ENCODE measurements at places on chromosomes 4 and X. TPM values are rescaled to one million over a fixed set of nuclear protein-coding genes. Genes with fewer than 3 reads are reported as not detected.
A peak's percentile ranks its signal among the peaks of the same experiment; 100 is the strongest.

DNA sequence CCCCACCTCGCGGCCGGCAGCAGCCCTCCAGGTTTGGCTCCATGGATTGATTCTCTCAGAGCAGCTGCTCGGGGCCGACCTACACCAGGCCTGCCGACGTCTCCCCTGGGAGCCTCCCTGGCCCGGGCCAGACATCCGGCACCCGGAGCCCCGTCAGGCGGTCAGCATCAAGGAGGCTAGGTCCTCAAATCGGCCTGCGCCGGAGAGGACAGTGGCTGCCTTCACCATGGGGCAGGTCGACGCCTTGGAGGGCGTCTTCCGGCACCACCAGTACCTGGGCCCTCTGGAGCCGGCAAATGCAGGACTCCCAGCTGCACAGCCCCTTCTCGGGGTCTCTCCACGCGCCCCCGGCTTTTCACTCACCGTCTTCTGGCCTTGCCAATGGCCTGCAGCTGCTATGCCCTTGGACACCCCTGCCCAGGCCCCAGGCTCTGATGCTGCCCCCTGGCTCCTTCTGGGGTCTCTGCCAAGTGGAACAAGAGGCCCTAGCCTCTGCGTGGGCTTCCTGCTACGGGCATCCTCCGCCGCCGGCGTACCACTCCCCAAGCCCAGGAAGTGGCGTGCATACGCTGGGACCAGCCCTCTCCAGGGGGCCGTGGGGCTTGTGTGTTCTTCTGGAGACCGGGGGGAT lies 341.8 kb downstream of the MAGEB5 start:
- DNase-seq: peak; percentile 88
- no peaks in the 10 kb centered on the region for H3K27me3 ChIP-seq
- no peak overlapping the region for H3K27ac ChIP-seq
- H3K36me3 ChIP-seq: no peaks in the 10 kb centered on the region

DNA sequence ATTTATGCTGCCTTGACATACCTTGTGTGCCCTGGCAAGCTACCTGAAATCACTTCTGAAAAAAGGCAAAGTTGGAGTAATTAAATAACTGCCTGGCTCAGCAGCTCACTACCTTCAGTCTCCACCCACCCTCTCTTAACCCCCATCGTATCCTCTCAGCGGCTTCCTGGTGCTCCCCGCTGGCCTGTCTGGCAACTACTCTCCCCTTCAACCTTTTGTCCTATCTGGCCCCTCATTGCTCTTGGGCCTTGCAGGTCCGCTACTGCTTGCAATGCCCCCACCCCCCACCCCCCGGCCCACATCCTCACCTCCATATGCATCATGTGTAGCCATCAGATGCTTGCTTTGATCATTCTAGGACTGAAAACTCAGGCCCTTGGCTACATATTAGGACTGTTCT lies 34.5 kb downstream of the PRPS1 start:
- DNase-seq: no peak
- H3K4me3 ChIP-seq: no peak overlapping the region
- H3K36me3 ChIP-seq: no peaks in the 10 kb centered on the region

DNA sequence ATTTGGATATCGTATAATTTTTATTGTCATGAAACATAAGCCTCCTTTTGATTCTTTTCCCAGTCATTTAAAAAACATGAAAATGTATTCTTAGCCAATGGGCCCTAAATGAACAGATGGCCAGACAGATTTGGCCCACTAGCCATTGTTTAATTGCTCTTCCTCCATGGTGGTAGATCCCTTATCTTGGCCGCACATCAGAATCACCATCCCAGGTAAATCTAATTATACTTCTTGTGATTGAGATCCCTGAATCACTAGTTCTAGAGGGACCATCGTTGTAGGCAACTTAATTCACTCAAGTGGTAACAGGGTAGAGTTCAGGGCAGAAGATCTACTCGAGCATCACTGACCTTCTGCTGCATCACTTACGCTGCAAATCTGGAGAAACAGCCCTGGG lies 24.1 kb upstream of the VCX3A start:
- H3K36me3 ChIP-seq: peaks cover 2% of the 10 kb centered on the region
- no peak overlapping the region for H3K4me3 ChIP-seq
- no peak for DNase-seq
- H3K27ac ChIP-seq: no peak overlapping the region
- H3K27me3 ChIP-seq: no peaks in the 10 kb centered on the region

DNA sequence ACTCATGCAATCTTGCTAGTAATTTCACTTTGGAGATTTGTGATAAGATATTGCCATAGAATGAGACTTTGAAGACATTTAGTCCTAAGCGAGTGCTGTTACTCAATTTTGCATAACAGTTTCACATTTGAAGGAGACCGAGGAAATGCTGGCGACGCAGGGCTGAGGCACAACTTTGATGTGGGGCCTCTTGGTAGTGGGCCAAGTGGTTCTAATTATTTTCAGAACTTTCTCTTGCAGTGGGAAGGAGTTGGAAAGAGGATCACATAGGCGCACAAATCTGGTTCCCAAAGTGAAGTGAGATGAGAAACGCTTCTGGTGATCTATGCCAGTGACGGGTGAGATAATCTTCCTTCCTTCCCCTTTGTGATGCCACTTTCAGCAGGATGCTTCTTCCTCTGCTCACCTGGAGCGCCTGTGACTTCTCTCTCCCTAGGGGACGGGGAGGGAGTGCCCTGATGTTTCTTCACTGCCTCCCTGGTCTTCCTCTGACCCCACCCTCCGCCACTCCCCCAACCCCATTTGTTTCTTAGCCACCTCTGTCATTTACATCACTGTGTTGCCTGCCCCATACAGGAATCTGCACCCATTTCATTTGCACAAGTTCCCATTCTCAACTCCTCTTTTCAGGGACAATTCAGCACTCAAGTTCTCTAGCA lies 138.9 kb upstream of the MID1 start:
- no peak overlapping the region for H3K27ac ChIP-seq
- H3K36me3 ChIP-seq: no peaks in the 10 kb centered on the region
- H3K27me3 ChIP-seq: no peaks in the 10 kb centered on the region
- no peak for DNase-seq

GRCh38 chr4:94251094-94251493 lies 43.4 kb downstream of the SMARCAD1 start:
- H3K36me3 ChIP-seq: peaks cover 13% of the 10 kb centered on the region
- H3K27me3 ChIP-seq: no peaks in the 10 kb centered on the region
- no peak overlapping the region for H3K4me3 ChIP-seq
- peaks cover 9% of the 10 kb centered on the region for H3K4me1 ChIP-seq
- no peak for DNase-seq

GRCh38 chr4:181592221-181592745 lies 650.9 kb upstream of the TENM3 start:
- no peak for DNase-seq
- no peaks in the 10 kb centered on the region for H3K36me3 ChIP-seq
- no peak overlapping the region for H3K27ac ChIP-seq
- H3K4me1 ChIP-seq: peaks cover 3% of the 10 kb centered on the region
- H3K4me3 ChIP-seq: no peak overlapping the region
- no peaks in the 10 kb centered on the region for H3K27me3 ChIP-seq

- H3K27ac ChIP-seq: no peak overlapping the region
- no peaks in the 10 kb centered on the region for H3K27me3 ChIP-seq
- H3K36me3 ChIP-seq: peaks cover 1% of the 10 kb centered on the region
- no peak overlapping the region for H3K4me3 ChIP-seq
- DNase-seq: no peak
These were observed 74.0 kb downstream of the ATG4A start for GRCh38 chrX:108165383-108166111.

- DNase-seq: no peak
- peaks cover 17% of the 10 kb centered on the region for H3K36me3 ChIP-seq
- H3K4me3 ChIP-seq: no peak overlapping the region
- no peak overlapping the region for H3K27ac ChIP-seq
These were observed 30.1 kb downstream of the PDE5A start for GRCh38 chr4:119598521-119598920.

Gene ETDA
- total RNA-seq: not detected

- H3K36me3 ChIP-seq: no peaks in the 10 kb centered on the region
- H3K27me3 ChIP-seq: no peaks in the 10 kb centered on the region
- H3K27ac ChIP-seq: no peak overlapping the region
- no peaks in the 10 kb centered on the region for H3K4me1 ChIP-seq
- no peak overlapping the region for H3K4me3 ChIP-seq
These were observed 19.8 kb upstream of the MANBA start for GRCh38 chr4:102780476-102781144.

- no peaks in the 10 kb centered on the region for H3K27me3 ChIP-seq
- no peaks in the 10 kb centered on the region for H3K36me3 ChIP-seq
- no peak overlapping the region for H3K27ac ChIP-seq
- H3K4me3 ChIP-seq: no peak overlapping the region
These were observed 477.6 kb upstream of the GRID2 start for GRCh38 chr4:91826186-91826585.

DNA sequence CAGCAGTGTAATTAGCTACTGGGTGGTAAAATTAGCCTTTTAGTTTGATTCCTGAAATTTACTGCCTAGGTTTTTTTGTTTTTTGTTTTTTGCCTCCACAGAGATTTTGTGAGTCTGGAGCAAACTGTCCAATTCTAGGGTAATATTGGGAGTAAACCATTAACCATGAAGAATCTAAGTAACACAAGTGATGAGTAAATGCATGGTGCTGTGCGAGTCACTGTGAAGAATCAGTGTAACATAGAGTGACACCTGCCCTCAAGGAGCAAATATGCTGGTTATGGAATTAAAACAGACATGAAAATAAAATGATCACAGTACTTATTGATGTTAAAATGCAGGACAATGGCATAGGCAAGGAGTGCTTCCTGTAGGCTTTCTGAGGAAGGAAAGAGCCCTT lies 60.1 kb downstream of the LRP2BP start:
- DNase-seq: no peak
- H3K4me1 ChIP-seq: peaks cover 50% of the 10 kb centered on the region
